ENCODE measurements at places on chromosomes 5 and 9. TPM values are rescaled to one million over a fixed set of nuclear protein-coding genes. Genes with fewer than 3 reads are reported as not detected.

CDH6 gene
- total RNA-seq, result 40.0 TPM

TNFSF8 gene
- not detected for total RNA-seq

LHX6 gene
- total RNA-seq, result not detected

FAXDC2 gene
- 6.0 TPM for total RNA-seq

PRLR gene
- total RNA-seq, result 0.18 TPM

GHR gene
- total RNA-seq, result 3.8 TPM

C9orf153 gene
- total RNA-seq, result 0.18 TPM

MELK gene
- 6.0 TPM for total RNA-seq

KCNT1 gene
- not detected for total RNA-seq

TAF1L gene
- not detected for total RNA-seq

PCDHGA6 gene
- total RNA-seq, result 3.2 TPM

HTR4 gene
- total RNA-seq, result not detected

TMEM267 gene
- total RNA-seq, result 15.4 TPM

PCDHB2 gene
- 1.6 TPM for total RNA-seq

OR13C3 gene
- total RNA-seq, result not detected

SNCB gene
- not detected for total RNA-seq

IL7R gene
- total RNA-seq, result 6.4 TPM

PCDHA8 gene
- 0.09 TPM for total RNA-seq

SCGB3A2 gene
- total RNA-seq, result not detected

WNK2 gene
- not detected for total RNA-seq

IRX2 gene
- total RNA-seq, result not detected

NME5 gene
- 1.6 TPM for total RNA-seq

ZNF879 gene
- total RNA-seq, result 3.8 TPM

DDX4 gene
- not detected for total RNA-seq

EIF4EBP3 gene
- total RNA-seq, result 1.7 TPM

SERINC5 gene
- total RNA-seq, result 16.6 TPM

PDCD1LG2 gene
- total RNA-seq, result 2.6 TPM

LHX3 gene
- total RNA-seq, result not detected

RNF183 gene
- total RNA-seq, result not detected

FANCG gene
- total RNA-seq, result 7.5 TPM

NUDT2 gene
- 56.0 TPM for total RNA-seq

ATP6V1G1 gene
- total RNA-seq, result 184 TPM

PRDM9 gene
- total RNA-seq, result not detected

NEURL1B gene
- 0.74 TPM for total RNA-seq

FRMD3 gene
- total RNA-seq, result 0.14 TPM

TRIM14 gene
- 2.6 TPM for total RNA-seq

PLEKHG4B gene
- not detected for total RNA-seq

SVEP1 gene
- 134 TPM for total RNA-seq

TOR4A gene
- total RNA-seq, result 13.5 TPM

NEK6 gene
- total RNA-seq, result 41.2 TPM

CMYA5 gene
- total RNA-seq, result 1.3 TPM

NOXA1 gene
- 0.57 TPM for total RNA-seq

ERAP2 gene
- 35.6 TPM for total RNA-seq

C1QTNF2 gene
- 0.28 TPM for total RNA-seq

CAMLG gene
- total RNA-seq, result 46.4 TPM

CTNND2 gene
- not detected for total RNA-seq

IFNA21 gene
- total RNA-seq, result not detected

LCN9 gene
- not detected for total RNA-seq

OLFML2A gene
- total RNA-seq, result 6.5 TPM

MLLT3 gene
- total RNA-seq, result 39.3 TPM

CENPK gene
- total RNA-seq, result 2.7 TPM

KDM3B gene
- 36.3 TPM for total RNA-seq

KIAA0825 gene
- 3.0 TPM for total RNA-seq

IL11RA gene
- 8.8 TPM for total RNA-seq

PCDHB16 gene
- total RNA-seq, result 0.18 TPM

AFAP1L1 gene
- total RNA-seq, result 2.4 TPM

TMOD1 gene
- total RNA-seq, result 0.57 TPM

All from smooth muscle cell of bladder (primary cell).